ENCODE measurements at places on chromosomes 7 and 10.

DNA sequence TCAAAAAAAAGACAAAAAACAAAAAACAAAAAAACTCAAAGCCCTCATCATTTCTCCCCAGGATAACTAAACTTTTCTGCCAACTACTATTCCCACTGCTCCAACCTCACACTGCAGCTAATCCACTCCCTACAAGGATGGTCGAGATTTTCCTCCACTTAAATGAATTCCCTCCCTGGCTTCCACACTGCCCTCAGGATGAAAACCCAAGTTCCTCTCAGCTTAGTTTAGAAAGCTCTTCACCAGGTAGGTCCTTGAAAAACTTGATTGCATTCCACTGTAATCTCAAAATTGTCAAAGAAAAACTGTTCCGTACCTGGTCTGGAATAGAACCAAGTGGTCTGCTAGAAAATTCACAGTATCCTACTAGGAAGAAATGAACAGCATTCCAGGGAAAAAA, 294.3 kb upstream of the KLF14 start:
- DNase-seq = no peak

DNA sequence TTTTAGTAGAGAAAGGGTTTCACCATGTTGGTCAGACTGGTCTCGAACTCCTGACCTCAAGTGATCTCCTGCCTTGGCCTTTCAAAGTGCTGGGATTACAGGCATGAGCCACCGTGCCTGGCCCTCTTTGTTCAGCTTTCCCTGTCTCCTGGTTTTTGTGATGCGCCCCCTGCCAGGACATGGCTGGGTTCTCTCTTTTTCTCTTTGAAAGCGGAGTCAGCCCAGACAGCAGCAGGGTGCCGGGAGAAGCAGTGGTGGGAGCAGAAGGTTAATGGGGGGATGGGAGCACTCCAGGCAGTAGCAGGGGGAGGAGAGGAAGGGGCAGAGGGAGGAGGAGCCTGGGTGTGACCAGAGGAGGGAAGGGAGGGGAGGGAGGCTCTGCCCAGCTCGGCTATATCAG, 1.8 kb downstream of the MUC3A start:
- DNase-seq = no peak

DNA sequence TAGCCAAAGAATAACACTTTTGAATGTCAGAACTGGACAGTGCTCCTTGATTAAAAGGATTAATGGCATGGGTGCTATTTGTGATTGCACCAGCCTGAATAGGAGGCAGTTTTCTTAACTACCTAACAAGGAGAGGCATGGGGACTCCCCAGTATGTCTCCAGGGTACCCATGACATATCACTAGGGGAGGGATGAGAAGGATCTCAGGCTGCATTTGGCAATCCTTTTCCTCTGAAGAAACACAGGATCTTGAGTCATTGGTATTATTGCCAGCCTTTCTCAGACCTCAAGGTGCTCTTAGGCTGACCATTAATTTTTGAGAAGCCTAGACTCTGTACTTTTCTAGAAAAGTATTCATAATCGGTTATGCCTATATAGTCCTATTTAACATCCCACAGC, 77.5 kb upstream of the NPVF start:
- DNase-seq = no peak

GRCh38 chr7:77428777-77429231, 12.7 kb upstream of the GSAP start:
- DNase-seq = no peak

DNA sequence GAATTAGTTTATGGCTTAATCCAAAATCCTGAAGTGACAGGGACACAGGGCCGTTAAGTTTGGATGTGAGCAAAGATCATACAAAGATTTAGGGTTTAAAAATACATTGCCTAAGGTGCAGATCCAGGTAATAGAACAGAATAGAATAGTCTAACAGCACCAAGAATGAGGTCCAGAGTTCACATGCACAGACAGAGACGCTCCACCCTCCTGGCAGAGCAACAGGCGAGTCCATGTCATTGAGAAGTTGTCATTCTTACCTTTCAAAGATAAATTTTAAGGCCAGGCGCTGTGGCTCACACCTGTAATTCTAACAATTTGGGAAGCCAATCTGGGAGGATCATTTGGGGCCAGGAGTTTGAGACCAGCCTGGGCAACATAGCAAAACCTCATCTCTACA, 209.1 kb upstream of the AUTS2 start:
- no peak for DNase-seq

GRCh38 chr7:5694912-5695726, 86.3 kb downstream of the RNF216 start:
- DNase-seq = no peak

All from NCI-H345 (cell line).